NCI-H69 (cell line): ENCODE measurements at places on chromosomes 1 and 21.

DNA sequence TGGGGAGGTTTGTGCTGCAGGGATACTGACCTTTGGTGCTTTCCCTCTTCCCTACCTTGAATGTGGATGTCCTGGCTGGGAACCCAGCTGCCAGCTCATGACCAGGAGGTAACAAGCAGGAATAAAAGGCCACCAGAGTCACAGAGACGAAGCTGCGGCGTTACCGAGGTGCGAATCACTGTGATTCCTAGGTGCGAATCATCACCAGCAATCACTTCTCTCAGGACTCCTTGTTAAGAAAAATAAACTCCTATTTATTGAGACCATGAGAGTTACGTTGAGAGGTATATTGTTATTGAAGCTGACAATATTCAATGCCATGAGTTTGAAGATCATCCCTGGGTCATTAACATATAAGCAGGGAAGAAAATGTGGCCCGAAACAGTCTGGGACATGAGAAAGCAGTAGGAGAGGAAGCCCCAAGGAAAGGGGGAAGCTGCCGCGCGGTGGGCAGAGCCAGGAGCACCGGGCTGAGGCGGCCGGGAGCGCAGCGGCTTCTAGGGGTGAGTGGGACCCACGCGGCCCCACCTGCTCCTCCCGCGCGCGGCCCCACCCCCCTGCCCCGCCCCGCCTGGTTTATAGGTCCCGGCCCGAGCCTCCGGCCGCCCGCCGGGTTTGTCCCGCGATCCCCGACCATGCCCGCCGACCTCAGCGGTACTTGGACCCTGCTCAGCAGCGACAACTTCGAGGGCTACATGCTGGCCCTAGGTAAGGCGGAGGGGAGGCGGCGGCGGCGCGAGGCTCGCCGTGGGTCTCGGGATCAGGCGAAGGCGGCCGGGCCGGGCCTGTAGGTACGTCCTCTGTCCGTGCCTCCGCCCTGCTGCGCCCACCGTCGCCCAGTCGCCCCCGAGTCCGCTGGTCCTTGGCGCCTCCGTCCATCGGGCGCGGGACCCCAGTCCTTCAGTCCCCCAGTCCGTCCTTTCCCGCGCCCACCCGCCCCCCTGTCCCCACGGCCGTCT lies at the start of gene RBP7:
Gene RBP7, plus strand, starts transcription at position 605 of the 959 bp plus-strand sequence. Its CDS starts 31 bp downstream, at position 636.
- peak; percentile 34 for DNase-seq

GRCh38 chr1:193680247-193680923 lies 494.0 kb upstream of the B3GALT2 start:
- DNase-seq = no peak

GRCh38 chr1:239527051-239527693 lies 140.8 kb downstream of the CHRM3 start:
- no peak for DNase-seq

DNA sequence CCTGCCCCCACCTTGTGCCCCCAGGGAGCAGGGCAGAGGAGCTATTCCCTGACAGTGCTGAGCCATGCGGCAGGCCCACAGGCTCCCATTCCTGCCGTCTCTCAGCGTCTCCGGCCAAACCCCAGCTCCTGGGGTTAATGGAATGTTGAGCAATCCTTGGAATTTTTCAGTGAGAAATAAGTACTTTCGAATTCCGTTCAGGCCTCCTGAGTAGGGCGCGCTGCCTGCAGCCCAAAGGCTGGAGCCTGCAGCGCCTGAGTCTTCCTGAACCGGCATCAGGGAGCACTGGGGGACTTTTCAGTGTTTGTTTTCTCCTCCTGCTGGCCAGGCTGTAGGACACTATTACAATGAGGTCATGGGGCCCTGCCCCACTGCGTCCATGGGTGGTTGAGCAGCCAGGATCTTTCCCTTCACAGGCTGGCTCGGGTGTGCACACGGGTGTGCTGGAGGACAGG lies 33.3 kb upstream of the CSF1 start:
- no peak for DNase-seq

GRCh38 chr1:42841010-42841409 lies 5.4 kb upstream of the ZNF691 start:
- no peak for DNase-seq

DNA sequence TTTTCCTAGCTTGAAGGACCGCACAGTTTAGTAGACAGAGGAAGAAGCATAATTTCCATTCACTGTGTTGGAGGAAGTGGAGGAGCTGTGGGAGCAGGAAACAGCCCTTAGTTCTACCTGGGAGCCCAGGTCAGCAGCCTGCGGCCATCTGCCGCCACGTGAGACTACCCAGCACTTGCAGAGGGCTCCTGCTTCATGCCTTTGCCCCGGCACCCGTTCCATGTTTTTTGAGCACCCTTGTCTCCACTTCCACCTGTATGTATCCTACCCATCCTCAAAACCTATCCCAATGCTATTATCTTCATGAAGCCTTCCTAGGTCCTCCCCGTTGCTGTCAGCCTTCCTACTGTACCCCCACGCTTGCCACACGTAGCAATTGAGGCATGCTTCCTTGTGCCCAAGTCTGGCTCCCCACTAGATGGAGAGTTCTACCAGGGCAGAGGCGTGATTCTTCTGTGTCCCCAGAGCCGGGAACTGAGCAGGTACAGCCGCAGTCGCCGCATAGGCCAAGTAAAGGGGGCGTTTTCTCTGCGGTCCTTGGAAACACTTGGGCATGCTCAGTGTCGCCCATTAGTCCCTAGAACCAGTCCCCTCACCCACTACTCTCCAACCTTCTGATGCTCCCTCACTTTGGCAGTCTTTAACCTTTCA lies 1.9 kb downstream of the SLC6A9 start:
- peak; percentile 69 for DNase-seq

GRCh38 chr1:229273507-229274232 lies 2.8 kb downstream of the RAB4A start:
- peak; percentile 28 for DNase-seq

DNA sequence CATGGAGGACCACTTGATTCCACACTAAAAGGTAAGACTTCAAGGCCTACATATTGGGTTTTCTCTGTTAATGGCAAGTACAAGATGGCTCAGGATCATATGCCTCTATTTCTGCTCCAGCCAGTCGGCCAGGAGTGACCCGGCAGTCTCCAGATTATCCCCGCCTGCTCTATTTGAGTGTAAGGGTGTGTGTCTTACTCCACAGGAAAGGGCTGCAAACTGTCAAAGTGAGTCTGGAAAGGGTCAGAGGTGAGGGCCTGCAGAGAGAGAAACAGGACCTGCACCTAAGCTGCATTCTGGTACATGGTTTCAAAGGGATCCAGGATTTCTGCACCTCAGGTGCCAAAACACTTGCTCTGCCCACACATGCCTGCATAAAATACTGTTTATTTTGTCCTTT lies 9.2 kb downstream of the ZNF692 start:
- DNase-seq = no peak

DNA sequence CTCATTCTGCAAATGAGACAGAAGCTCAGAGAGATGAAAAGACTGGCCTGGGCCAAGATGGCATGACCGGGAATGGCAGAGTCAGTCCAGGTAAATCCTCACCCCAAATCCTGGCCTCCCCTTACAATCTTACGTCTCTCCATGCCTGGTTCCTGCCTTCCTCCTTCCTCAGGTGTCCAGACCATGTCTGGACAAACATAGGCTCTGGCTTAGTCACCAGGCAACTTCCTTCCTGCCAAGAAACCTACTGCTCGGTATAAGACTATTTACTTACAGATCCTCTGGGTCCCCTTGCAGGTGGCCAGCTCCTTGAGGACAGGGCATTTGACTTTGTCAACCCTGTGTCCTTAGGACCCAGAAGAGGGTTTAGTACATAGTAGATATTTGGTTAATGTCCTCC lies 69.4 kb upstream of the ROR1 start:
- peak; percentile 54 for DNase-seq

- no peak for DNase-seq
Measured at GRCh38 chr1:156781585-156782186, 14.4 kb downstream of the PRCC start.

- no peak for DNase-seq
Measured at GRCh38 chr1:93584261-93585003, 97.2 kb downstream of the BCAR3 start.

GRCh38 chr1:214002472-214002871 lies 14.7 kb downstream of the PROX1 start:
- peak; percentile 96 for DNase-seq

GRCh38 chr1:221206076-221206475 lies 326.8 kb downstream of the HLX start:
- DNase-seq = no peak

DNA sequence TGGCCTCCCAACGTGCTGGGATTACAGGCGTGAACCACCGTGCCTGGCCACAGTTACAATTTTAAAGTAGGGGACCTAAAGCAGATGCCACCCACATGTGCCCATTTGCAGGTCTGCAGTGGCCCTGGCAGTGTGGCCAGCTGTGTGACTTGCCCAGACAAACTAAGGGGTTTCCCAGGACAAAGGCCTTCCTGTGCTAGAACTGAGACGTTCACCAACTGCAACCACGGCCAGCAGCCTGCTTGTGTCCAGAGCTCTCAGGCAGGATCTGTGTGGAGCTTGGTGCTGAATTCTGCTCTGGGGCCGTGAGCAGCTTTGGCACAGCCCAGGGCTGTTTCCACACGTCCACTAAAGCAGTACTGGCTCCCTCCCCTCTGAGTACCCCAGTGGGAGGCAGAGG lies 10.6 kb upstream of the PTTG1IP start:
- DNase-seq = no peak

- DNase-seq = peak; percentile 42
Measured at GRCh38 chr1:116309090-116309870, 63.8 kb upstream of the ATP1A1 start.

DNA sequence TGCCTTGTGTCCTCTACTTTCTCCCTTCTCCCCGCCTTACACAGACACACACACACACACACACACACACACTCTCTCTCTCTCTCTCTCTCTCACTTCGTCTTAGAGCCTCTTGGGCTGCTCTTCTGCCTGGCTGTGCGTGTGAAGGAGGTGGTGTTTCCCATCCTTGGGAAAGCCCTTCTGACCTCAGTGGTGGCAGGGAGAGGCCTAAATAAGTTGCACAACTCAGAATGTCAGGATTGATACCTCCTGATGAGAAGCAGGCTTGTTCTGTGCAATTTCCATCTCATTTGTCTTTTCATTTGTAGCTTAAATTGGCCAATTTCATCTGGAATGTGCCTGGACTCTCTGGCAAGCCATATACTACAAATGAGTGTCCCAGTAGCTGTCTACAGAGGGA lies 25.0 kb downstream of the LRRN2 start:
- no peak for DNase-seq

- DNase-seq = no peak
Measured at GRCh38 chr1:10853701-10854100, 57.3 kb upstream of the CASZ1 start.

- no peak for DNase-seq
Measured at GRCh38 chr1:4121293-4121684, 221.2 kb upstream of the C1orf174 start.

- peak; percentile 70 for DNase-seq
Measured at GRCh38 chr1:206674745-206675175, 9.9 kb upstream of the MAPKAPK2 start.

- DNase-seq = no peak
Measured at GRCh38 chr1:28518745-28519341, 13.0 kb downstream of the RCC1 start.
